ENCODE measurements at places on chromosomes 1 and 21. TPM values are rescaled to one million over a fixed set of nuclear protein-coding genes. Genes with fewer than 3 reads are reported as not detected.

The GPR161 gene
- 27.2 TPM for total RNA-seq

The LYSMD1 gene
- 19.3 TPM for total RNA-seq

The IL12RB2 gene
- total RNA-seq = 1.1 TPM

The TSTD1 gene
- 29.7 TPM for total RNA-seq
